Camera-type eye (tissue), 1 donor: ENCODE measurements at places on chromosomes 2 and 18. TPM values are rescaled to one million over a fixed set of nuclear protein-coding genes. Genes with fewer than 3 reads are reported as not detected.

SIX3 gene
- 35.2 TPM for total RNA-seq

FEV gene
- not detected for total RNA-seq

CRIM1 gene
- total RNA-seq = 158 TPM

FBXO48 gene
- total RNA-seq = 1.7 TPM

THUMPD2 gene
- total RNA-seq = 39.8 TPM

TCF23 gene
- total RNA-seq = 0.11 TPM

RTP5 gene
- total RNA-seq = not detected

TFPI gene
- 41.9 TPM for total RNA-seq

ACTG2 gene
- 53.9 TPM for total RNA-seq

WDR7 gene
- 80.0 TPM for total RNA-seq

C2orf15 gene
- 3.6 TPM for total RNA-seq

SCN9A gene
- 20.1 TPM for total RNA-seq

UGT1A8 gene
- not detected for total RNA-seq

COL3A1 gene
- 7,166 TPM for total RNA-seq

GKN2 gene
- total RNA-seq = not detected

DSC3 gene
- 18.1 TPM for total RNA-seq

SP5 gene
- total RNA-seq = 0.77 TPM
